Activated CD4-positive, alpha-beta T cell treated with anti-CD3 and anti-CD28 coated beads for 36 hours (primary cell): ENCODE measurements at places on chromosomes 2 and 18.
A peak's percentile ranks its signal among the peaks of the same experiment; 100 is the strongest.

- no peak overlapping the region for H3K27ac ChIP-seq
- H3K4me3 ChIP-seq = no peak overlapping the region
- no peaks in the 10 kb centered on the region for H3K27me3 ChIP-seq
- H3K36me3 ChIP-seq = no peaks in the 10 kb centered on the region
These were observed 44.3 kb upstream of the TGIF1 start for GRCh38 chr18:3405713-3406112.

DNA sequence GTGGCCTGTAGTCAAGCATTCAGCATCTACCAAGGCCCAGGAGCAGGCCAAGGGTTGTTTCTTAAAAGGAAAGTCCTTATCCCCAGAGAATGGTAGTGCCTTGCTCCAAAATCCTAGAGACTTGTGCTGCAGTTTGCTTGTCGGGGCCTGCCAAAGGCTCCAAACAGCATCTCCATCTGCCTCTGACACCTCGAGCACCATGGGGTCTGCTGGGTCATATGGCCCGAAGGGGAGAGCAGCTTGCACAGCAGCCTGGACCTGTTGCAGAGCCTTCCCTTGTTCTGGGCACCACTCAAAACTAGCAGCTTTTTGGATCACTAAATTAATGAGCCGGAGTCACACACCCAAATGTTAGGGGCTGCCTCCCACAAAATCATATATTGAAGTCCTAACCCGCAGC lies 35.7 kb downstream of the GNAL start:
- no peak for DNase-seq
- H3K27ac ChIP-seq = no peak overlapping the region
- H3K4me3 ChIP-seq = no peak overlapping the region
- peaks cover 4% of the 10 kb centered on the region for H3K27me3 ChIP-seq
- H3K36me3 ChIP-seq = no peaks in the 10 kb centered on the region

DNA sequence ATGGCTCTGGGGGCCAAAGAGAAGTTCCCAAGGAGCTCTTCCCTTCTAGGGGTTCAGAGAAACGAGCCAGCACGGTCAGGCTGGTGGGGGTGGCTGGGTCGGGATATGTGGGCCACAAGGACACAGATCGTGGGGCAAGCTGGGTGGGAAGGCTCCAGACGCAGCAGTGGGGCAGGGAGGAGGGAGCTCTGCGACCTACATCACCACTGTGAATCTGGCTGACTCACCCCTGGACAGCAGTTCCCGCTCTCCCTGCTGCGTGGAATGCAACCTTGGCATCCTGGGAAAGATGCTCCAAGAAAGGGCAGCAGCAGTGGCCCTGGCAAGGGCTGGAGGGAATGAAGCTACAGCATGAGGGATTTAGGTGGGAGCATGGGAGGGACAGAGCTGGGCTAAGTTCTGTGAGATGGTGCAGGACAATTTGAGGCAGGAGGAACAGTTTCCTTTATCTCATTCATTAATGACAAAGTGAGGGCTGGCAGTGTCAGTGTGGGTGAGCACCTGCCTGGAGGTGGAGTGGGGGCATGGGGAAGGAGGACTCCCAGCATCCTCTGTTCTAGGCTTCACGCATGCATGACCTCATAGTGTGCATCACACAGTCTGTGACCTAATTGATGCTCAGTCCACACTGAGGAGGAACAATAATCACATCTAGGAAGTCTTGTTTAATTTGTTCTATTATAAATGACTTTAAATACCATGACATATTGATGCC lies 25.0 kb downstream of the CELF4 start:
- no peak for DNase-seq
- no peaks in the 10 kb centered on the region for H3K36me3 ChIP-seq
- no peak overlapping the region for H3K4me3 ChIP-seq
- H3K27ac ChIP-seq = no peak overlapping the region
- peaks cover 27% of the 10 kb centered on the region for H3K27me3 ChIP-seq
- peaks cover 3% of the 10 kb centered on the region for H3K4me1 ChIP-seq

- H3K27me3 ChIP-seq = peaks cover 2% of the 10 kb centered on the region
- no peak overlapping the region for H3K4me3 ChIP-seq
- H3K27ac ChIP-seq = no peak overlapping the region
- DNase-seq = no peak
- H3K36me3 ChIP-seq = no peaks in the 10 kb centered on the region
These were observed 12.1 kb downstream of the PXDN start for GRCh38 chr2:1731963-1732768.

- H3K4me1 ChIP-seq = peaks cover 6% of the 10 kb centered on the region
- no peak for DNase-seq
- H3K27ac ChIP-seq = no peak overlapping the region
- no peaks in the 10 kb centered on the region for H3K36me3 ChIP-seq
- peaks cover 7% of the 10 kb centered on the region for H3K27me3 ChIP-seq
These were observed 155.4 kb downstream of the MAP2 start for GRCh38 chr2:209579230-209579749.

DNA sequence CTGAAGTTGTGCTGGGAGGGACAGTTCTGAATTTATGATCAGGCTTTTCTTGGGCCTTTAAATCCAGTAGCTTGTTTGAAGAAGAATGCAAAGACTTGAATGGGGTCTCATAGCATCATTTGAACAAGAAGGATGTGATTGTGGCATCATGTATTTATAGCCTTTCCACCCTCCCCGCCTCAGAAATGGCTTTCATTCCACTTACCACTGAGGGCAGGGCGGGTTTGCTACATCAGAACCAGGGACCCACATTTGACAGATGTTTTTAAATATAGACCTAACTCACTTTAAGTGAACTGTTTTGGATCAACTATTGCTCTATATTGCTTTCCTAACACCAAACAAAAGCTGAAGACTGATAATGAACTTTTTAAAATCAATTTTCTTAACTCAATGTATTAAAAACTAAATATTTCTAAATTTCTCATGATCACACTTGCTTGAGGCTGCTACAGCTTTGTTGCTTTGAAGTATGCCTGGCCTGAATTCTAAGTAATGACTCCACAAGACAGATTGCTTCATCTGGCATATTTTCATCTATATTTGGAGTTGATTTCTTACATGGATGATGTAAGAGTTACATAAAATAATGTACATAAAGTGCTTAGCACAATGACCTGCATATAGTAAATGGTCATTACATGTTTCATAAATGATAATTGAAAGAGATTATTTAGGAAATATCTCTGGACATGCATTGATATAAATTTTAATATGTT lies 1552.9 kb upstream of the SLC39A10 start:
- H3K36me3 ChIP-seq = no peaks in the 10 kb centered on the region
- no peaks in the 10 kb centered on the region for H3K27me3 ChIP-seq
- H3K27ac ChIP-seq = no peak overlapping the region
- no peak overlapping the region for H3K4me3 ChIP-seq

- no peaks in the 10 kb centered on the region for H3K36me3 ChIP-seq
These were observed 152.6 kb upstream of the MEX3C start for GRCh38 chr18:51350081-51350480.

- H3K4me3 ChIP-seq = no peak overlapping the region
- no peak overlapping the region for H3K27ac ChIP-seq
- H3K36me3 ChIP-seq = peaks cover under 1% of the 10 kb centered on the region
- no peak for DNase-seq
- no peaks in the 10 kb centered on the region for H3K27me3 ChIP-seq
- H3K4me1 ChIP-seq = peaks cover 33% of the 10 kb centered on the region
These were observed 15.6 kb downstream of the SLC39A10 start for GRCh38 chr2:195672674-195673073.

DNA sequence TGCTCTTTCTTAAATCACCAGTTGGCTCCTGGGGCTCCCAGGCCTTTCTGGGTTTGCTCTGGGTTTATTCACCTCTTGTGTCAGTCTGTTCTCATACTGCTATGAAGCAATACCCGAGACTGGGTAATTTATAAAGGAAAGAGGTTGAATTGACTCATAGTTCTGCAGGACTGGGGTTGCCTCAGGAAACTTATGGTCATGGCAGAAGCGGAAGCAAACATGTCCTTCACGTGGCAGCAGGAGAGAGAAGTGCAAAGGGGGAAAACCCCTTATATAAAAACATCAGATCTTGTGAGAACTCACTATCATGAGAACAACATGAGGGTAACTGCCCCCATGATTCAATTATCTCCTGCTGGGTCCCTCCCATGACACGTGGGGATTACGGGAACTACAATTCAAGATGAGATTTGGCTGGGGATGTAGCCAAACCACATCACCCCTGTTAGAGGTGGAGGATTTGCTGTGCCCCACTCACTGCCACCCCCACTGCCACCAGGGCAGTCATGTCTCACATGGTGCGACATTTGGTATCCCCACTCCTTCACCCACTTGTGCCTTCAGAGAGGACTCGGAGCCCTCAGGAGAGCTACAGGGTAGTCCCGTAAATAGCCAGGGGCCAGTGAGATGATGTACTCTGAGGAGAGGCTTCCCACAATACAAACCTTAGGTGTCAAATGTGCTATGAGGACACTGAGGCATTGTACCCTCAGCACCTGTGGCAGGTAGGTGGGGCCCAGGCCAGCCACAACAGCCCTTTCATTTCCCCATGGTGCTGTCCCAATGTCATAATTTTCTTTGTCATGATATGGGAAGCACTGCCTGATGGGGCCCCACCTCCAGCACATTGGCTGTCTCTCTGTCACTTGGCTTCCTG lies 35.7 kb downstream of the CDC42EP3 start:
- no peaks in the 10 kb centered on the region for H3K27me3 ChIP-seq
- H3K27ac ChIP-seq = peak overlapping the region; percentile 83
- H3K4me1 ChIP-seq = peaks cover 65% of the 10 kb centered on the region
- DNase-seq = peak; percentile 85

GRCh38 chr18:26119246-26119645 lies 14.4 kb upstream of the PSMA8 start:
- H3K4me1 ChIP-seq = no peaks in the 10 kb centered on the region
- H3K4me3 ChIP-seq = no peak overlapping the region
- H3K27ac ChIP-seq = peak overlapping the region; percentile 6
- peaks cover 2% of the 10 kb centered on the region for H3K27me3 ChIP-seq
- H3K36me3 ChIP-seq = no peaks in the 10 kb centered on the region

DNA sequence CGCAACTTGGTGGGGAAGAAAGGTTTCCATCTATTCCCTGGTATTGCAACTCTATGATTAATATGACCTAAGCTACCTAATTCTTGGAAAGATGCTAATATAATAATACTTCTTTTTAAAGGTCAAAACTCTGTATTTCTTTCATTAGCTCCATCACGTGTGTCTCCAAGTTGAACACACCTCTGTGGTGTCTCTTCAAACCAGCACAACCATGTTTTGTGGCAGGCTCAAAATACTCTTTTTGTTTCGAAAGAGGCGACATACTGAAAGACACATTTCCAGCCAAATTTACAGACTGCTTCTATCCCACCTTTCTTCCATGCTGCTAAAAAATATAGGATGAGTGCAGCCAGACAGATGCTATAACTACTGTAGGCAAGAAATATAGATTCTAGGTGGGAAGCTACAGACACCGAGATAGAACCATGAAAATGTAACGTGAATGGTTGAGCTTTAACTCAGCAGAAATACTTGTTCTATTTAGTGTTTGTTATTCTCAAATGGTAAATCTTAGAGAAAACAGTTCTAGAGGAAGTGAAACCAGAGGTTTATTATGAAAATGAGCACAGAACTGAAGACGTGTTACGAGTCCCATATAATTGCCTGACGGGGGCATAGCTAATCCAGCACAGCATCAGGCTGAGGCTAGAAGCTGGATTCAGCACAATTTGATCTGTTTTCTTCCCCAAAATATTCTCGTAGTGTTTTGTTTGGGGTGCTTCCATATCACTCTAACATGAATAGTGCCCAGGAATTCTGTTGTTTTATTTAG lies 991.5 kb upstream of the FANCL start:
- H3K4me1 ChIP-seq = no peaks in the 10 kb centered on the region
- H3K36me3 ChIP-seq = no peaks in the 10 kb centered on the region
- no peak overlapping the region for H3K27ac ChIP-seq
- H3K27me3 ChIP-seq = no peaks in the 10 kb centered on the region
- no peak for DNase-seq

DNA sequence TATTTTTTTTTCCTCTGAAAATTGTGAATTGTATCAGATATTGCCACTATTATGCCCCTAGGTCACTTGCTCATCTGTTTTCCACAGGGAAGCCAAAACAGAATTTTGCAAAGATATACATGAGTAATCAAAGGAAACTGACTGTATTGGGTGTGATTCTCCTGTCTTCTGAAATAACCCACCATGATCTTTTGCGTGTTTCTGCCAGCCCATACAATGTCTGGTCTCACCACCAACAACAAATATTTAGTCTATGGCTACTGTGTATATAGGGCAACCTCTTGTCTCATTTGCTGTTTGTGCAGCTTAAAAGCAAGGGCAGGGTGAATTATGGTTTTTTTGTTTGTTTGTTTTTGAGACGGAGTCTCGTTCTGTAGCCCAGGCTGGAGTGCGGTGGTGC lies 26.5 kb downstream of the EPAS1 start:
- no peak overlapping the region for H3K4me3 ChIP-seq
- H3K27ac ChIP-seq = no peak overlapping the region
- H3K27me3 ChIP-seq = no peaks in the 10 kb centered on the region
- no peak for DNase-seq

DNA sequence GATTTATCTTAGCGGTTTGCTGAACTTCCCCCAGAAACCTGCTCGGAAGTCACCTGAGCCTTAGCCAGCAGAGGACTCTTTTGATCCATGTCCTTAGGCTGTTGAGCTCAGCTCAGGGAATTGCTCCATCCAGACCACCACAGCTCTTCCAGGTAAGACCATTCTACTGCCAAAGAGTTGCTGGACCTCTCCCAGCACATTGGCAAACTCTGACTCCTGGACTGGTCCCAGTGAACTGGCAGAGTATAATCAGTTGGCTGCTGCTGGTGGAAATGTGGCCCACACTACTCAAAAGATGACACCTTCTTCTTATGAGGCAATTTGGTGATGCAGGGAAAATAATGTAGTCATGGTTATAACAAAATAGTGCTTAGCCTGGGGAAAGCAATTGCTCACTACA lies 308.8 kb upstream of the FIGN start:
- no peaks in the 10 kb centered on the region for H3K36me3 ChIP-seq
- no peak for DNase-seq
- H3K4me1 ChIP-seq = no peaks in the 10 kb centered on the region
- H3K27me3 ChIP-seq = no peaks in the 10 kb centered on the region
- no peak overlapping the region for H3K27ac ChIP-seq

- peaks cover 36% of the 10 kb centered on the region for H3K27me3 ChIP-seq
- no peaks in the 10 kb centered on the region for H3K4me1 ChIP-seq
- H3K36me3 ChIP-seq = no peaks in the 10 kb centered on the region
- no peak for DNase-seq
- no peak overlapping the region for H3K27ac ChIP-seq
- H3K4me3 ChIP-seq = no peak overlapping the region
These were observed 272.3 kb downstream of the CDH20 start for GRCh38 chr18:61605376-61606067.

DNA sequence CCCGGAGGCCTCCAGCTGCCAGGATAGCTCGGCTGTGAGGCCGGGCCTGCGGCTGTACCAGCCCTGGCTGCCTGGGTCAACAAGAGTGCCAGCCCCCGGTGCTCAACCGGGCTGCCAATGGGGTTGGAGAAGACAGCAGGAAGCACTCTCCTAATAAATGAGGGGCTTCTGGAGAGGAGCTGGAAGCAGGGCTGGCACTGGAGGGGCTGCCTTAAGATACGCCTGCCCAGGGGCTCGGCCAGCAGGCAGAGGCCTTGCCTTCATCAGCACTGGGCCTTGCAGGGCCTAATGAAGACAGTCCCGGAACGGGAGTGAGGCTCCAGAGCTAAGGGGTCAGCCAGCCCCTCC lies 73.6 kb downstream of the TEX51 start:
- H3K4me1 ChIP-seq = no peaks in the 10 kb centered on the region
- no peak overlapping the region for H3K27ac ChIP-seq
- H3K36me3 ChIP-seq = no peaks in the 10 kb centered on the region
- peaks cover 30% of the 10 kb centered on the region for H3K27me3 ChIP-seq
- no peak overlapping the region for H3K4me3 ChIP-seq

- H3K4me3 ChIP-seq = no peak overlapping the region
- H3K36me3 ChIP-seq = no peaks in the 10 kb centered on the region
- H3K27ac ChIP-seq = no peak overlapping the region
- no peak for DNase-seq
- peaks cover 2% of the 10 kb centered on the region for H3K27me3 ChIP-seq
These were observed 872.6 kb downstream of the BCL11A start for GRCh38 chr2:59680863-59681262.
